ENCODE measurements at places on chromosomes 4 and X.

GRCh38 chrX:65745992-65746391 is 78.5 kb downstream of the MSN start:
- DNase-seq = no peak

- DNase-seq = no peak
Observed at GRCh38 chr4:156495836-156496235, 475.8 kb downstream of the PDGFC start.

DNA sequence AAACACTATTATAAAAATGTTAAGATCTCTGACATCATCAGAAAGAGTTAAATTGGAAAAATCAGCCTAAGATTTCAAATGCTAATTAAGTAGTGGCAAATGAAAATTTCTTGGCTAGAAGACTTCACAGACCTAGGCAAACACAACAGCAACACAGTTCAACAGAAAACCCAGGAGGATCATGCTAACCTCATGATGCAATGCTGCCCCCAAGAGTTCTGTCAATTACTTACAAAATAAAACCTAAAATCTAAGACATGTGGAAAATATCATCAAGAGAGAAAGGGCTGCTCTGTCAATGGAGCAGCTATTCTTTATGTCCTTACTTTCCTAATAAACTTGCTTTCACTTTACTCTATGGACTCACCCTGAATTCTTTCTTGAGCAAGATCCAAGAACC is 21.0 kb downstream of the S100G start:
- DNase-seq = no peak

DNA sequence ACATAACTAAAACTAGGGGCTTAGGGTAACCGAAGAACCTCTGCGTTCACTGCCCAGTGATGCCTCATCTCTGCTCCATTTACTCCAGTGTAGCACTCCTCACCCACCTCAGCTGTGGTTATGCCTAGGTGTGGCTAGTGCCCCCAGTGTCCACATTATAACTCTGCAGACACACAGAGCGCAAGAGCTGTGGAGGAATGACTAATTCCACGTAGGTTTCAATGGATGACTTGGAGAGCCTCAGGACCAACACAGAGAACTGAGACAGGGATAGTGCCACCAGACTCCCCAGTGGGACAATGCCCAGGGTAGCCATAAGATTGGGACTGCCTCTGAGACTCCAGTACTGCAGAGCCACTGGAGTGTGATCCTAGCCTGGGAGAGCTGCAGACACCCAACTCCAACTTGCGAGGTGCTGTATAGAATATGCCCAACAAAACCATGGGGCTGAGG is 542.4 kb upstream of the DIPK2B start:
- no peak for DNase-seq

GRCh38 chr4:6461301-6462165 is 10.9 kb downstream of the PPP2R2C start:
- no peak for DNase-seq

GRCh38 chr4:46975812-46976553 is 17.4 kb downstream of the GABRA4 start:
- no peak for DNase-seq

- DNase-seq = no peak
Observed at GRCh38 chr4:4430492-4431195, 43.7 kb downstream of the NSG1 start.

DNA sequence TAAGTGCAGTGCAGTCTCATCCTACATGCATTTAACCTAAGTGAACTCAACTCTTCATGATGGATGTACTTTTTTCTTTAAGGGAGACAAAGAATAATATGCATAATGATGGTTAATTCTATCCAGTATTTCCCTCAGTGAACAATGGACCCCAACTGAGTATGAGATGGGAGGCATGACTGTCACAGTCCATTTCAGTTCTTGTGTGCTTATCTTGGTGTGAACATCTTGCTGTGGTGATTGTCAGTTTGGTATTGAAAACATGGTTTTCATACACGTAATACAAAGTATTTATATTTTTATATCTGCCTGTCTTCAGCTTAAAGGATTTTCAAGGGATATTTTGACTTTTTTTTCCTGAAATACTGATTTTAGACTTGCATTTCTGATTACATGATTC is 72.0 kb upstream of the NDUFC1 start:
- DNase-seq = no peak

- no peak for DNase-seq
Observed at GRCh38 chrX:69066021-69066757, 99.1 kb downstream of the PJA1 start.

DNA sequence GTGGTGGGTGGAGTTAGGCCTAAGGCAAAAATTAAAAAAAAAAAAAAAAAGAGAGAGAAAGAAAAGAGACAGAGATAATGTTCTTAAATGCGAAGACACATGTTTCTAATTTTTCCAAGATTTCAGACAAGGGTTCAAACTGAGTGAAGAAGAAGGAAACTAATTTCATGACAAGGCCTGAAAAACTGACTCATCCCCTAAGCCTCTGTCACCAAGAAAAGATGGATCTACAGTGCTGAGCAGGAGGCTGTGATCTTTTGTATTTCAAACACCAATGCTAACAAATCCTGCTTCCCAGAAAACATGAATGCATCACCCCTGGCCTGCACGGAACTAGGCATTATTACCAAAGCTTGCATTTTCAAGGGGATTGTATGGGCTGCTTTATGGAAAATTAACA is 75.3 kb downstream of the PPARGC1A start:
- DNase-seq = no peak

DNA sequence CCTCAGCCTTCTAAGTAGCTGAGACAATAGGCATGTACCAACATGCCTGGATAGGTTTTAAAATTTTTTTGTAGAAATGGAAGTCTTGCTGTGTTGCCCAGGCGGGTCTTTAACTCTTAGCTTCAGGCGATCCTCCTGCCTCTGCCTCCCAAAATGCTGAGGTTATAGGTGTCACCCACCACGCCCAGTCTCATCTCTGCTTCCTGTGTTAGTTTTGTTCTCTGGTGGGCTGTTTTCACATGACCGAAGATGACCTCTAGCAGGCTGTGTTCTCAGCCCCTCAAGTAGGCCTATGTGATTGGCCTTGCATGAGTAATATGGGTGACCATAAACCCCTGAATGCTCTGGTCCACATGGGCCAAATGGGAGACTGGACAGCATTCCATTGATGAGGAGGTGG is 56.8 kb upstream of the MSANTD1 start:
- no peak for DNase-seq

DNA sequence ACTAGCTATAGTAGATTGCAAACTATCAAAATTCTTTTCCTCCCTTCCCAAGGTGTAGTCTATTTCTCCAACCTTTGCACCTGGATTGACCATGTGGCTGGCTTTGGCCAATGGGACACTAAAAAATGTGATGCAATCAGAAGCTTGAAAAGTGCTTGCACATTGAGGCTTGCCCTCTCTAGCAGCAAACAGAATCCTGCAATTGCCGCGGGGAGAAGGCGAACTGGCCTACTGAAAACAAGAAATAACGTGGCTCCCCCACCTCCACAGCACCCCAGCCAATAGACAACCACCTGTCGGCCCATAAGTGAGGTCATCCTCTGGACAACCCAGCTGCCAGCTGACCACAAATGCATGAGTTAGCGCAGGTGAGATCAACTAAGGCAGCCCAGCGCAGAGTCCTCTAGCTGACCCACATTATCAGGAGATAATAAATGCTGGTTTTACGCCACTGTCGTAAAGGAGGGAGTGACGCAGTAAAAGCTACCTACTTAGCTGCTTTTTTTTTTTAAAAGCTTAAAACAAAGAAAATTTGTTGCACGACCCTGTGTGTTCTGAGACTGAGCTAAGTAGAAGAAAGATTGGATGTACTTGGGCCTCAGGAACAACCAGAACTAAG is 95.2 kb downstream of the GK start:
- DNase-seq = no peak

- no peak for DNase-seq
Observed at GRCh38 chrX:113522814-113523213, 682.2 kb upstream of the AMOT start.

Measured in ovary (tissue), 10 donors.